ENCODE measurements at places on chromosomes 1 and 21.

DNA sequence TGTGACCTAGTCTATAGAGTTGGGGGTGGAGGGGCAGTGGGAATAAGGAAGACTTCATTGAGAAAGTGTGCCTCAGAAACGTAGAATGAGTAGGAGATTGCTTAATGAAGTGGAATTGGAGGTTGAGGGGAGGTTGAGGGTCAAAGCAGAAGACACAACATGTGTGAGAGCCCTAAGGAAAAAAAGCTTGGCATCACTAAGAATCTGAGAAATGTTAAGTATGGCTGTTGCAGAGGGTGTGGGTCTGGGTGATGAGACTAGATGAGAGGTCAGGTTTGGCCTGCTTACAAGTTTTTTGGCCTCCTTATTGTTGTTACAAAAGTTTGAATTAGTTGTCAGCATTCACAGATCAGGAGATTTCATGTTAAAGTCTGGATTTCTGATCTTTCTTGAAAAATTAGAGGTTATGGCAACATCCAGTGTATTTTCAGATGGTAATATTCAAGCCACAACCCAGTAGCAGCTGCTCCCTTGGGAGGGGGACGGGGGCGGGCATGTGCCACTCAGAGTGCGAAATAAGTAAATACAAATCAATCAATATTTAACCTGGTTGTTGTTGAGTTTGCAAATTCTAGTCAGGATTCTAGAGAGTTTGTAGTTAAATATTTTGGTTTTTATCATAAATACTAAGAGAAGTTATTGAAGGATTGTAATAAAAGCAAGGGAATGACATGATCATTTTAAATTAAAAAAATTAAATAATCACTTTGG, 4.3 kb downstream of the MAN1A2 start:
- no peak for DNase-seq

DNA sequence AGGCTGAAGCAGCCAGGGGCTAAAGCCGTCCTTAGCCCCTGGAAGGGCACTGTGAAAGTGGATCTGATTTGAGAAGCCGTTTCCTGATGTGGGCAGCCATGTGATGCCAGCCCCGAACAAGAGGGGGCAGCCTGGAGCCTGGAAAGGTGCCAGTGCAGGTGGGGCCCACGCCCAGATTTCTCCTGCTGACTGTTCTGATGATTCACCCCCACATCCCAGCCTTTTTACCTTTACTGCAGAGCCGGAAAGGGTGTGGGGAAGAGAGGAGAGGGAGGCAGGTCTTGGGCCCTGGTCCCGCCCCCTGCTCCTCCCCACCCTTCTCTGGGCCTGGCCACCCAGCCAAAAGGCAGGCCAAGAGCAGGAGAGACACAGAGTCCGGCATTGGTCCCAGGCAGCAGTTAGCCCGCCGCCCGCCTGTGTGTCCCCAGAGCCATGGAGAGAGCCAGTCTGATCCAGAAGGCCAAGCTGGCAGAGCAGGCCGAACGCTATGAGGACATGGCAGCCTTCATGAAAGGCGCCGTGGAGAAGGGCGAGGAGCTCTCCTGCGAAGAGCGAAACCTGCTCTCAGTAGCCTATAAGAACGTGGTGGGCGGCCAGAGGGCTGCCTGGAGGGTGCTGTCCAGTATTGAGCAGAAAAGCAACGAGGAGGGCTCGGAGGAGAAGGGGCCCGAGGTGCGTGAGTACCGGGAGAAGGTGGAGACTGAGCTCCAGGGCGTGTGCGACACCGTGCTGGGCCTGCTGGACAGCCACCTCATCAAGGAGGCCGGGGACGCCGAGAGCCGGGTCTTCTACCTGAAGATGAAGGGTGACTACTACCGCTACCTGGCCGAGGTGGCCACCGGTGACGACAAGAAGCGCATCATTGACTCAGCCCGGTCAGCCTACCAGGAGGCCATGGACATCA, at the start of gene SFN:
SFN (plus strand) TSS at position 369 of the 904 bp plus-strand sequence; CDS start at position 433, 64 bp downstream.
- DNase-seq = peak; percentile 62

DNA sequence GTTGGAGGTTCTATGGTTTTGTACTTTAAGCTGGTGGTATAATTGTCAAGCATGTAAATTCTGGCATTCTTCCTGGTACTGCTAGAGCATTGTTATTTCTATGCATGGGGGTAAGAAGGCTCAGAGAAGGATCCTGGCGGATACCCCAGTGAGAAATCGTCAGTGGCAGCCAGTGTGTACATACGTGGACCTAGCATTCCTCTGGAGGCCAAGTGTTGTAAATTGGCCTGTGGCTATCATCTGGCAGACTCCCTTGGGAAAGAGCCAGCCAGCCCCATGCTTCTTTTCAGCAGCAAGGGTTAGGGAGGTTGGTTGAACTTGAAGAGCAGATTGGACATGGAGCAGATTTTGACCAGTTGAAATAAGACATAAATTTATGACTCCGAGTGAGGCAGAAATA, 5.2 kb upstream of the AGO3 start:
- no peak for DNase-seq

DNA sequence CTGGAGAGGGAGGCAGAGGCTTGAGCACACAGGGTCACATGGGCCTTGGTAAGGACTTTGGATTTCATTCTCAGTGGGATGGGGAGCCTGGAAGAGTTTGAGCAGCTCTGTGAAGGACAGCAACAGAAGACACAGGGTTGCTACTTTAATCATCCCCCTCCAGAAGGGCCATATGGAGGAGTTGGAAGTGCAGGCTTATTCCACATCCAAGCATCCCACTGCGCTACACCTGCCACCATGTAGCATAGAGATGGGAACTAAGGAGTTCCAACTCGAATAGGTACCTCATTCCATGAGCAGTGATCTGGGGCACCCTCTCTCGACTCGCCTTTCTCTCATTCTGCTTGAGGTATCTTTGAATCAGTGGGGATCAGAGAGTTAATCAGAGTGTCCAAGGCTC, 54.0 kb upstream of the CTTNBP2NL start:
- no peak for DNase-seq

DNA sequence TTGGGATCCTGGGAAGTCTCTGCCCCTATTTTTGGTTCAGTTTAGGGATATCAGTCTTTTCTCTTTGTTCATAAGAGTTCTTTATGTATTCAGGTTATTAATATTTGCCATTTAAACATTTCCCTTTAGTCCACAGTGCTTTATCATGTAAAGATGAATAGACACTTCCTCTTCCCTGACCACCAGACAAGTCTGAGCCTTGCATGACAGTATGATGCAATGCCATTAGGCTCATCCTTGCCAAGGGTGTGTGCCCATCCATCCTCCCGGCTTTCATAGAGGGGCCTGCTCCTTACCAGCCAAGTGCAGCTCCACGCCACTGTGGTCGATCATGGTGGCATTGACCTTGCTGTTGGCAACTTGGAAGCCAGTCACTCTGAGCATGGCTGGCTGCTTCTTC, 52.1 kb downstream of the ZSCAN20 start:
- DNase-seq = no peak

DNA sequence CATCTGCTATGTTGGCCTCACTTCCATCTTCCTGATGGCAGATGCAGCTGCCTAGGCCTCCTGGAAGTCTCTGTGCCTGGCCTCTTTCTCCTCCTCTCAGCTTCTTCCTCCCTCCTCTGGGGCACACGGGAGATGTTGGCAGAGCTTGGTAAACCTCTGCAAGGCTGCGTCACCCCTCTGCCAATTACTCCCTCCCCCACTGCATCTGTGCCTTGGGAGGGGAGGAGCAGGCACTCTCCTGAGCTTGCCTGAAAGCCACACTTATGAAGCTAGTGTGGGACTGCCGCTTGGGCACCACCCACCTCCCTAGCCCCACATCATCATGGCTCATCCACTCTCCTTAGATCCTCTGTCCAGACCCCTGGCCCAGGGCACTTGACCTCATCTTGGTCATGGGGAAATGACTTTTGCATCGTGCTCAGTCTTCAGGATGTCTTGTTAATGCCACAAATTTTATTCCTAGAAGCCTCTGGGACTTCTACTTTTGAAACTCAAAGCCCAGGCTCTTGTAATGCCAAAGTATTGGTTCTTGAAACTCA, 7.3 kb upstream of the TMEM51 start:
- no peak for DNase-seq

- peak; percentile 99 for DNase-seq
Observed at GRCh38 chr1:2412395-2412772, at the start of gene PEX10. TSS of gene PEX10 (minus strand) at chr1:2412564. CDS start at chr1:2412502, 62 bp downstream.

DNA sequence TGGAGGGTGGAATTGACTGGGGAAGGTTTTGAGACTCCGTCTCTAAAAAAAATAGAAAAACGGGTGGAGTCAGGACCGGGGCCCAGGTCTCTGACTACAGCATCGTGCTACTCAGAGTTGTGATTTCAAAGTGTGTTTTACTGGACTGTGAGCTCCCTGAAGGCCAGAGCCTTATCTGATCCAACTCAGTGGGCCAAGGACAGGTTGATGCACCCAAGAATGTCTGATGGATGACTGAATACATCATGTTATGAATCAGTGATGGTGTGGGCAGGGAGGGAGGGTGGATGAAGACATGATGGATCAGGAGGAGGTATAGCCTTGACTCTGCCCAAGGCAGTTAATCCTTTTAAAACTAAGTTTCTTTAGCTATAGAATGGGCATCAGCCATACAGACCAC, 81.6 kb downstream of the FOXD2 start:
- DNase-seq = no peak

DNA sequence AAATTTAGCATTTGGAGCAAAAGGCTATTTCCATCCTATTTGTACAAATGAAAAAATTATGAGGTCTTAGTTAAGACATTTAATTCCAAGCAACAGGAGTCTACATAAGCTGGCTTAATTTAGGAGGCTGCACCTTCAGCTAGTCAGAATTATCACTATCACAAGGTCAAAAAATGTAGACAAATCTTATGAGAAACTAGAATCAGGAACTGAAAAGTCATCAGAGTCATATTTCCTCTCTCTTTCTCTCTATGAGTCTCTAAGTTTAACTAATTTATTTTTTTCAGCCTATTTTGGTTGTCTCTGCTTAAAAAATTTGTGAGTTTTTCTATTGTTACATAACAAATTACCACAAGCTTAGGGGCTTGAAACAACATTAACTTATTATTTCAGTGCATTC, 807.1 kb upstream of the PRMT6 start:
- no peak for DNase-seq

DNA sequence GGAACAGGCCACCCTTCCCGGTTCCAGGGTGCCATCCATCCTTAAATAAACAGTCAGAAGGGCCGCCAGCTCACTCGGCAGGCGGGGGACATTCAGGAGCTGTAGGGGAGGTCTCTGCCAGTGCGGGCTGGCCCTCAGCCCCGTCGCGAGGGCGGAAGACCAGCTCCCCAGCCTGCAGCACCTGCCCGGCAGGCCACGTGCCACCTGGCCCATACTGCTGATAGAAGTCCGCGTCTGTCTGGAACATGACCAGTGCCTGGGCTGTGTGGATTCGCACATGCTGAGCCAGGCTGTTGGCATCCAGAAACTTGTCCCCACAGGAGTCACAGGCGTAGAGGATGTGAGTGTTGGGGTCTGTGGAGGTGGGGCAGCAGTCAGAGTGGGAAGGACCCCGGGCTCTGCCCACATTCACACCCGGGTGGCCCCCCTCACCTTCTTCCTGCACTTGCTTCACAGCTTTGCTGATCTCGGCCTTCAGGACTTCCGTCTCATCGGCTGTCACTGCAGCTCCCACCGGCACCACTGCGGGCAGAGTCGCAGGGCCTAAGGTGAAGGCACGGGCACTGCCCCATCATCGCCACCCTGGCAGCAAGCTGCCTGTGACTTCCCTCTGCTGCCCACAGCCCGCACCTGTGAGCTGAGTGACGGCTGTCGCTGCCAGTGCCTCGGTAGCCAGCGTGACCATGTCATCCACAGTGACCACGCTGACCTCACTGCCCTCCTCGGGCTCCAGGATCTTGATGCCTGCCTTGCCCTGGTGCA, 33.8 kb downstream of the ZBTB17 start:
- DNase-seq = no peak

- no peak for DNase-seq
Observed at GRCh38 chr1:178192686-178193085, 98.8 kb downstream of the RASAL2 start.

DNA sequence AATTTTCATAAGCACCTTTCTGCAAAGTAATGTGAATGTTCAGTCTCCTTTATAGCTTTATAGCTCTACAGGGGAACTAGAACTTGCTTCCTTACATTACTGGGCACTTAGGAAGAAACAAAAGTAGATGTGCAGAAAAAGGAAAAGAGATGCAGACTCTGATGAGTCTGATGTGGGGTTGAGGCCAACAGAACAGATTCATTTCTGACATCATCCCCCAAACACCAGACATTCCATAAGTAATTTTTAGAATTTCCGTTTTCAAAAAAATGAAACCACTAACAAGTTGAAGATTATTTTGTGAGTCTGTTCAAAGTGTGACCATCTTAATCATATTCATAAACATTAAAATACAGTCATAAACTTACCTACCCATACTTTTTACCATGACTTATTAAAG, 96.0 kb downstream of the NRIP1 start:
- no peak for DNase-seq

DNA sequence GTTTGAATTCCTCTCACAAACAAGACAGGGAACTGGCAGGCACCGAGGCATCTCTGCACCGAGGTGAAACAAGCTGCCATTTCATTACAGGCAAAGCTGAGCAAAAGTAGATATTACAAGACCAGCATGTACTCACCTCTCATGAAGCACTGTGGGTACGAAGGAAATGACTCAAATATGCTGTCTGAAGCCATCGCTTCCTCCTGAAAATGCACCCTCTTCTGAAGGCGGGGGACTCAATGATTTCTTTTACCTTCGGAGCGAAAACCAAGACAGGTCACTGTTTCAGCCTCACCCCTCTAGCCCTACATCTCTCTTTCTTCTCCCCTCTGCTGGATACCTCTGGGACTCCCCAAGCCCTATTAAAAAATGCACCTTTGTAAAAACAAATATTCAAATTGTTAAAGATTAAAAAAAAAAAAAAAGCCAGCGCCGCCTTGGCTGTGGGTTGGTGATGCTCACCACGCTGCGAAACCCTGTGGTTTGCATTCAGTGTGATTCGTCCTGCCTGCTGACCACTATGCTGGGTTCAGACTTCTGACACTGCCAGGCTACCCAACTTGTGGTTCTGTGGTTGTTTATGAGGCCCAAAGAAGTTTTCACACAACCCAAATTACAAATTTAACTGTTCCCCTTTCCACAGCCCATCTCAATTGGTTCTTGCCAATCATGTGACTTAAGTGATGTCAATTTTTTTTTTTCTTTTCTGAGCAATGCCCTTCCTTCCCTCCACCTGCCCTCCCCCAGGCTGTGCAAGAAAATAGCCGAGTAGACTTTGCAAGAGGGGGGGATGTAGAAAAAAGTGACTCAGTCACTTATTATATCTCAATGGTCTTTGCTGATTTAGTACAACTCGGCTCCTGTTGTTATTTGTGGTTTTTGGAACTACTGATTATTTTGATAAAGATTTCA, at the start of gene RUNX1:
RUNX1 (minus strand) TSS at position 597 of the 912 bp plus-strand sequence.
- DNase-seq = peak; percentile 83

DNA sequence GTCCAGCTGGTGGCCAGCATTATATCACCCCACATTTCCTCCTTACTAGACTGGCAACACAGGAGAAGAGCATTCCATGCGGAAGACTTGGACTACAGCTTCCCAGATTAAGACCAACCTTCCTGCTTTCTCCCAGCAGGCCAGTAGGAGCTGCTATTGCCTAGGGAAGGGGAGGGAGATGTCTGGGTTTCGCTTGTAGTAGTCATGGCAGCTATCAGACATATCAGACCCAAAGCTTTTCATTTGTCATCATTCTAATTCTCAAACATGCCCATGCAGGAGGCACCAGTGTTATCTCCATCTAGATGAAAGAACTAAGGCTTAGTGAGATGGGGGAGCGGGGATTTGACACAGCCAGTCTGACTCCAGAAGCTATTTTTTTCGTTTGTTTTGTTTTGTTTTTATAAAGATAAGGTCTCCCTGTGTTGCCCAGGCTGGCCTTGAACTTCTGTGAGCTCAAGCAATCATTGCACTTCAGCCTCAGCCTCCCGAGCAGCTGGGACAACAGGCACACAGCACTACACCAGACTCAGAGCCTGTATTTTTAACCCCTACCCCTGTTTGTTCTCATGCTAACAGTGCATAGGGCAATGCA, 4.5 kb downstream of the PLA2G2A start:
- DNase-seq = peak; percentile 32

All from activated naive CD4-positive, alpha-beta T cell treated with anti-CD3 and anti-CD28 coated beads, Interleukin-2, amount 10 ng/mL, durations not matched to agents 7 days and 5 days (primary cell).